RKO (cell line): ENCODE measurements at places on chromosomes 7 and 10.

DNA sequence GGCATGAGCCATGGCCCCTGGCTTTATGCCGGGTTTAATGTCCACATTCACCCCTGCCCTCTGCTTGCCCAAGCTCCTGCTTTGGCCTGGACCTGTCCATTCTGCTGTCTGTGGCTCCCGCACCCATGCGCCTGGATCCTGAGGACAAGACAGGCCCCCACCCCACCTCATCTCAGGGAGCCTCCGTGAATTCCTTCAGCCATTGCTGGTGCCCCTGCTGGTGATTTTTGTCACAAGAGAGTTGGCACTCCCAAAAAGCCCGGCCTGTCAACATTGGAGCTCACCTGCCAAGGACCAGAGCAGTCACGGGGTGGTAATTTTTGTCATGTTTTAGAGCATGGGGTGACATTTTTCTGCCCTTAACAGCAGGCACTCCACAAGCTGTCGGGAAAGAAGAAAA, 127.5 kb upstream of the PLXNA4 start:
- DNase-seq = no peak

- DNase-seq = no peak
Observed at GRCh38 chr10:49688261-49688846, 8.9 kb downstream of the C10orf53 start.

DNA sequence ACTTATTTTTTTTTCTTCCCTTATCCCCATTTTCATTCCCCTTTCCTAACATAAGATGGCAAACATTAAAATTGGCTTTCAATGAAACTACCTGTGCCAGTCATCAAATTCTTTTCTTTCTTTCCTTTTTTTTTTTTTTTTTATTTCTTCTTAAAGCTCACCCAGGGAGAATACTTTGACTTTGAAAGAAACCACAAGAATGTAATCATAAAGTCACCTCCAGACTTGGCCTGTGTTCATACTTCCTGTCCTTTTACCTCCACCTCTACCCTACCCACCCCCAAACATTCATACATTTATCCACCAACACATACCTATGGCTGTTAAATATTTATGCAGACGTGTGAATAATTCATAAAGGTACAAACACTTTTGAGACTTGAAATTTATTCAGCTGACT, 254.6 kb downstream of the SLC25A13 start:
- DNase-seq = no peak

DNA sequence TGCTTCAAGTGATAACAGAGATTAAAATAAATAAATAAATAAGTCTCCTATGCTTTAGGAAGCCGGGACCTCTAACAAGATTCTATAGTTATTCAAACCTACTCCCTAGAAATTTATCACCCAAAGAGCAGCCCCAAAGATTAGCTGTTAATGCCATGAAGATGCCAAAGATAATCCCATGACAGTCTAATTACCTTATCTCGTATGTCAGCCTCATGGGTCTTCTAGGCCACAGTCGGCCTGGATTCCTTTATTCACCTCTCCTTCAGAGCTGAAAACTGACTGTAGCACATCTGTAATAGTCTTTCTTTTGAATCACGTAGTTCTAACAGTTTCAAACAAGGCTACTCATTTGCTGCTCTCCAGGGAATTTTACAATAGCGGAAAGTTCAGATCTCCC, 24.2 kb downstream of the COL1A2 start:
- no peak for DNase-seq

GRCh38 chr7:96169439-96169838, 152.5 kb downstream of the SLC25A13 start:
- no peak for DNase-seq

- DNase-seq = peak; percentile 82
Observed at GRCh38 chr10:126090911-126091728, 194.8 kb downstream of the FANK1 start.
